BE2C (cell line): ENCODE measurements at places on chromosomes 7 and 10.

GRCh38 chr10:70695241-70696030 lies 23.1 kb downstream of the ADAMTS14 start:
- DNase-seq = no peak

DNA sequence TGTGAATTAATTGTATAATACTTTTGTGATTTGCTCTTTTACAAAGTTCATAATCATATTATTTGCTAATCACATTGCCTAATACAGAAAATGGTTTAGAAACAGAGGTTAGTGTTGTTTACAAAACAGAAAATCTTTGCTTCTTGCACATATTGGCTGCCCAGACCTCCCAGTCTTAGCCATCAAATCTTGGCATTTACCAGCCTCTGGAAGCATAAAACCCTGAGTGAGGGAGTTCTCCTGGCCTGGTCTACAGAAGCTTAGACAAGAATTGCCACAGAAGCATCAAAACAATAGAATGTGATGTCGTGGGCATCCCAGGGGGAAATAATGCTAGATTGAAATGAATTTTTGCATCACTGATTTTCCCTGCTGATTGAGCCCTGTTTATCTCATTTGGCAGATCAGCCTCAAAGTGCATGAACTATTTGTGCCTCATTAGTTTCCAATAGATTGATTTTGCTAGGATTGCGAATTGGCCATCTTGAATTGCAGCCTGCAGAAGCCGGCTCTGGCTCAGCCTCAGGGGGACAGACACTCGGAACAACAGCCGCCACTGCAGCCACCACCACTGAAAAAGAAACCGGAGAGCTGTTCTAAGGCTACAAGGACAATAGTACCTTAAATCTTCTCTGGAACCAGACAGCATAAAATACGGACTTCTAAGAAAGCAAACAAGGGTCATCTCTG lies 11.1 kb upstream of the SORBS1 start:
- no peak for DNase-seq

DNA sequence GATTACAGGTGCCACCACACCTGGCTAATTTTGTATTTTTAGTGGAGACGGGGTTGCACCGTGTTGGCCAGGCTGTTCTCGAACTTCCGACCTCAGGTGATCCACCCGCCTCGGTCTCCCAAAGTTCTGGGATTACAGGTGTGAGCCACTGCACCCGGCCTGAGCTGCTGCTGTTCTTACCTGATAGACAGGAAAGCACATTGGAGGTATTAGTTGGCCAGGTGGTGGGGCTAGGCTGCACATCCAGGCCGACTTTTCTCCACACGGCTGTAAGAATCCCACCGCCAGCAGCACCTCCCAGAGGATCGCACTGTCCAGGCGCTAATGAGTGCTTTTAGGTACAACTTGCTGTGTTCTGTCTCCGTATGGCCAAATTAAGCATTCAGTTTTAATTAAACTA lies 112.6 kb downstream of the WDR37 start:
- no peak for DNase-seq

DNA sequence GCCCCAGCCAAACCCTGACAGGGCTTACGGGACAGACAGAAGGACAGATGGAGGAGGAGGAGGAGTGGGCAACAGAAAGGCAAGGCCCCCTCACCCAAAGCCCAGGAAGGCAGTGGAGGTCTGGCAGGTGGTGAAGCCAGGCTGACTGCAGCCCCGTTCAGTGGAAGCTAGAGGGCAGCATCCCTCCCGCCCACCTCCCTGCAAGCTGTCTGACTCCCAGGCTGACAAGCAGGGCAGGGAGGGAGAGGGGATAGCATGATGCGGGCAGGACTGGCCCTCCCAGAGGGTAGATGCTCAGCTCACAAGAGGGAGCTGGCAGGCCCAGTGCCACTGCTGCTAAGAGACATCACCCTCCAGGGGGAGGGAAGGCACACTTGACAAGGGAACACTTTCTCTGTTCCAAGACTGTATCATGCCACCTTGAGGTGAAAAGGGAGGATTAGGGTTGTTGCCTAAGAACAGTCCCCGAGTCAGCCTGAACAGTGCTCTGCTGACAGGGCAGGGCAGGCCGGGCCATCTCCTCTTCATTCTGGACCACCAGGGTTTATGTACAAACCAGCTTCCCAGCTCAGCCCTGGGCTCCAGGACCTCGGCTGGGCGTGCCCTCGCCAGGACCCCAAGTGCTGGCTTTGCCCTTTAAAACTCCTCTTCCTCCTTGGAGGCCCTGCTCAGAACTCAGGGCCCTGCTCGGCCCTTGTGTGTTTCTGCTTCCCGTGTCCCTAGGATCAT lies 61.8 kb downstream of the RASGEF1A start:
- DNase-seq = peak; percentile 68

- no peak for DNase-seq
Measured at GRCh38 chr10:119319161-119319919, 112.0 kb downstream of the GRK5 start.

DNA sequence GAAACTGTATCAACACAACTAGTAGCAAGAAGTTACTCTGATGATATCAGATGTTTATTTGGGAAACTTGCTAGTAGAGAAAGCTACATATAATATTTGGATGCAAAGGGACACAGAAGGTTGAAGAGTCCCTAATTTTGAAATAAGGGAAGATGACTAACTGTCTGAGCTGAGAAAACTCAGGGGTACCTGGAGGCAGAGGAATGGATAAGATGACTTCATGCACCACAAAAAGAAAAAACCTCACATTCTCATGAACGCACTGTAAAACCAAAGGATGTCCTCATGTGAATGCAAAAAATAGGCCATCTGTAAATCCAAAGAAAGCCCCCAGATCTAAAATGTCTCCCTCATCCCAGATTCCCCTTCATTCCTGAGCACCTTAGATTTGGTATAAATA lies 29.3 kb downstream of the PRSS2 start:
- DNase-seq = no peak

DNA sequence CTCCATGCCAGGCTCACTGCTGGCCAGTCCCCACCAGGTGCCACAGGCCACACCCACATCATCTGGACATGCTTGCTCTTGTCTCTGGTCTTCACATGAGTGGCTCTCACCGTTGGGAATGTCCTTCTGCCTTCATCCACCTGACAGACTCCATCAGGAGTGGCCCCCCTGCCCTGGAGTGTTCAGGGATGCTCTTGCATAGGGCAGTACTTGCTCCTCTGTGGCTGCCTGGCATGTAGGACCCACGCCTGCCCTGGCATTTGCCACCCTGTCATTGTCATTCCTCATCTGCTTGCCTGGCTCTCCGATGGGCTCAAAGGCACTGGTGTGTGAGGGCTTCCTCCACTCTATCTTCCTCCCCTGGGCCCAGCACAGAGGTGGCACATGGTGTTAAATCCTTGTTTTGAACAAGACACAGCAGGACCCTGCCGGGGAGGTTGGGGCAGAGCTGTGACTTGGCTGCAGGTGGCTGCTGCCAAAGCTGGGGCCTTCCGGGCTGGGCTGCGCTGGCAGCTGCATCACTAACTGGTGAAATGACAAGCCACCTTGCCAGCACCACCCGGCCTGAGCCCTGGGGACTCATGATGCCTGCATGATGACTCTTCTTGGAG lies 1.8 kb downstream of the SH2D4B start:
- no peak for DNase-seq

DNA sequence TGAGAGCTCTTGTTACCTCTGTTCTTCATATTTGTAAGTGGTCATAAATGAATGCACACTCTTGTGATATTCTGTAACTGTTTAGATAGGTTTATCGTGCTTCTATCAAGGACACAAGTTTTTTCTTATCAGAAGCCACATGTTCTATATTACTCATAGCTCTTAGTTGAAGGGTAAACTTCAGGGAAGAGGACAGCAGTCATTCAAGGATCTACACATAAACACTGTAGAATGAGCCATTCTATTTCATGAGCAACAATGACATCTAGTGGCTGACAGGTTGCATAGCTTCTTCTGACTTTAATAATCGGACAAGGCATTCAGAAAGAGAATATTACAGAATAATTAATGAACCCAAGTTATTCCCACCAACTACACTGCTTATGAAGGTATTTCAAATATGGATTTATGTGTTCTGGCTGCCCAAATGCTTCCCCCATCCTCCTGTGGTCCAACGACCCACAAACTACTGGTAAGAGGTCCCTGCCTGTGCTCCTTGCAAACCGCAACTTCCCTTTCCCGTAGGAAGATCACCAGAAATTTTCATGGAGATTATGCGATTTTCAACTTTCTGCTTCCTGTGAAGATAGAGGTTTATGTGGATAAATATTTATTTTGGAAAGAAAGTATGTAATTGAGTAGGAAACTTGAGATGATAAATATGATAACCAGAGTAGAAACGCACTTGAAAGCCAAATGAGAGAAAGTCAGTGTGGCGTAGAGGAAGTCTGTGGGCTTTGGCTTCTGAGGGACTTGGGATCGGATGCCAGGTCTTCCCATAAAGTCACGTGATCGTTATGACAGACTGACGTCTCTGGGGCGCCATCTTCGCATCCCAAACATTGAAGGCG lies 16.8 kb upstream of the ABCB5 start:
- no peak for DNase-seq

GRCh38 chr7:22601003-22601402 lies 101.0 kb upstream of the STEAP1B start:
- no peak for DNase-seq

- no peak for DNase-seq
Measured at GRCh38 chr10:36412942-36413341, 712.5 kb upstream of the ANKRD30A start.

- no peak for DNase-seq
Measured at GRCh38 chr10:111600772-111601171, 523.9 kb downstream of the ADRA2A start.

GRCh38 chr7:102291056-102291915 lies 4.6 kb downstream of the SH2B2 start:
- DNase-seq = no peak

DNA sequence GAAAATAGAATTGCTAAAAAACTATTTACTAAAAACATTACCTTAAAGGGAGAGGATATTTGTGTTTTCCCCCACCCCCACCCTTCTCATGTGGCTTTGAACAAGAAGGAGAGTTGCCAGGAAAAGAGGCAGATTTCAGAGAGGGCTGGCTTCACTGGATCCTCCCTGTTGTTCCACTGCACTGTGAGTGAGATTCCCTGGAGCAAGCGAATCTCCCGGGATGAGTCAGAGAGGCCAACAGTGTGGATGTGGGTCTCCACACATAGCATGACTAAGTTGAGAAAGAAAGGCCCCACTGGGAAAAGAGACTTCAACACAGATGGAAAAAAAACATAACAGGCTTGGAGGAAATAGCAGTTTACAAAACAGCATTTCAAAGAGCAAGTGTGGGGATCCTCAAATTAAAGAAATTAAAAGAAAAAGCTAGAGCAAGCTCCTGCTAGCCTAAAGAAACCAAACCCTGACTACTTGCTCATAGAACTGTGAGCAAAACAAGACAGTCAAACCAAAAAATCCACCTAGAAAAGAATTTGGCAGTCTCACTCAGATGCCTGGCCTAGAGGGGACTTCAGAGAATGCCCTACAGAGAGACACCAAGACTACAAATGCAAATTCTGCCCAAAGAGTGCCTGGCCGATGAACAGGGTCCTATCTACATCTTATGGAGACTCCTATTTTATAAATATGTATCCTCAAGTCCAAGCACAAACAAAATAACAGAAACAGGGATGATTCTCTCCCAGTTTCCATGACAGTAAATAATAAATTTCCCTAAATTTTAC lies 3.4 kb downstream of the CAV1 start:
- DNase-seq = no peak

GRCh38 chr10:93703066-93703465 lies 674 bp upstream of the FRA10AC1 start:
- no peak for DNase-seq
